ENCODE measurements at places on chromosomes 16 and 17.

DNA sequence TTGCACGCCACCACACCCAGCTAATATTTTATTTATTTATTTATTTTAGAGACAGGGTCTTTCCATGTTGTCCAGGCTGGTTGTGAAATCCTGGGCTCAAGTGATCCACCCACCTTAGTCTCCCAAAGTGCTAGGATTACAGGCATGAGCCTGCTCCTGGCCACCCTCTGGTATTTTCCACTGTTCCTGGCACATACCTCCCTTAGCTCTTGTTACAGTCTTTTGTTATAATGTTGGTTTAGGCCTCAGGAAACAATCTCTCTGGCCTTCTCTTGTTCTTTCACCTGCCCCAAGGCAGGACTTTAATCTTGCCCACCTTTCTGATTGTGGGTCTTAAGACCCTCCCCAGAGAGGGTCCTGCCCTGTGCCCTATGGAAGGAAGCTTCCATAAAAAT, 3.6 kb upstream of the CYTH1 start:
- DNase-seq: no peak

DNA sequence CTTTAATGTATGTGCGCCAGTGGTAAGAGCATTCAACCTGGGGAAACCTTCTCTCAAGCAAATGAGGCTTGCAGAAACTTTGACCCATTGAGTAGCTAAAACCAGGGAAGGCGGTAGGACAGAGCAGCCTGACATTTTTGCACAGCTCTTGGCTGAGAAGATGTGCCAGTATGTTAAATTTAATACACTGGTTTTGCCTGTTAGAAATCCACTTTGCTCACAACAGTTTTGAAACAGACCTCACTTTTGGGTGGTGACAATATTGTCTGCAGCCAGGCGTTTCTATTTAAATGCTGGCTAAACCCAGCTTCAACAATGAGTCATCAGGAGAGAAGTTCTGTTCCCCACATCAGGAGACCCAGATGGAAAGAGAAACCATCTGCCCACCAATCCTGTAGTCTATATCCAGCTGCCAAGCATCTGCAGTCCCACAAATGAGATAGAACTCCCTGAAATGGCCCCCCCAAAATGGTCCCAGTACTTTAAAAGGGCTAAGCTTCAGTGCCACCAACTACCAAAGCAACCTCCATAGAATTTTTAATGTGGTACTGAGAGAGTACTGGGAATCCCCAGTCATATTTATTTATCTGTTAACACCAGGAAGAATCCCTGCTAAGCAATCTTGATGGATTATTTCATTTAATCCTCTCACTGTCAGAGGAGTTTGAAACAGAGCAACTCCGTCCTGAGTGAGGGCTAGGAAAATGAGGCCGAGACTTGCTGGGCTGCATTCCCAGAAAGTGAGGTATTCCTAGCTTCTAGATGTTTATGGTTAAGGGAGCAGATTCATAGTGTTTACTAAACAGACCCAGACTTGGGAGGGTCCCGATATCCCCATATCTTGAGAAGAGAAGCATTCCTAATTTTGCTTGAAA, 29.0 kb upstream of the CLEC3A start:
- DNase-seq: no peak

DNA sequence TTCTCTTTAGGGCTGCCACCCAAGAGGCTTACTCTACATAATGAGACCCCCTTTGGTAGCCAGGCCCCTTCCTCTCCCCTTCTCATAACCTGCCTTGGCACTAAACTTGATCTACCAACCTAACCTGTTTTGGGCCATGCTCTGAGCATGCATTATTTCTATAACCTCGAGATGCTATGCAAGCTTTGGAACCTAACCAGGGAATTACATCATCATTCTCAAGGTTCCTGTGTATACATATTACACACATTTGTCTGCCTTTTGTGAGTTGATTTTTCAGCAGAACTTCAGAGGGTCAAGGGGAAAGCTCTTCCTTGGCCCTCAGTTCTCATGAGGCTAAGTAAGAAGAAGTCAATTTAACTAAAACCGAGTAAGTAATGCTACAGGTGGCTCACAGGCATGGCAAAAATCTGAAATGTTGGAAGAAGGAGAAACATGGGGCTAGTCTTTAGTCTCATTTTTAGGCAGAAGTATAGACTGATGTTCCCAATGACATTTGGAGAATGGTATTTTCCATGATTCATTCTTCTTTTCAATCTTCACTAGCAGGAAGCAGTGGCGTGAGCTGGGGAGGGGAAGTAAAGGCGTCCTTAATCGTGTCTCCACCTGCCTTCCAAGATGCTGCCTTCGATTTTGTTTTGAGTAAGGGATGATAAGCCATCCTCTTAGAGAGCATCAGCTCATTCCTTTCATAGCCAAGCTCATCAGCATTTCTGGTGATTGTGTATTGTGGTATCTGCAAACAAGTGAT, 308.4 kb downstream of the ABCC12 start:
- DNase-seq: no peak

GRCh38 chr16:11977376-11978041, 975 bp downstream of the SNX29 start:
- DNase-seq: no peak

- no peak for DNase-seq
Measured at GRCh38 chr16:84344781-84345180, 23.6 kb upstream of the ATP2C2 start.

- DNase-seq: no peak
Measured at GRCh38 chr16:11630046-11630767, 38.0 kb upstream of the SNN start.
